ENCODE measurements at places on chromosomes 4 and X.

GRCh38 chr4:68929076-68929737 is 22.4 kb downstream of the UGT2A3 start:
- DNase-seq: no peak

DNA sequence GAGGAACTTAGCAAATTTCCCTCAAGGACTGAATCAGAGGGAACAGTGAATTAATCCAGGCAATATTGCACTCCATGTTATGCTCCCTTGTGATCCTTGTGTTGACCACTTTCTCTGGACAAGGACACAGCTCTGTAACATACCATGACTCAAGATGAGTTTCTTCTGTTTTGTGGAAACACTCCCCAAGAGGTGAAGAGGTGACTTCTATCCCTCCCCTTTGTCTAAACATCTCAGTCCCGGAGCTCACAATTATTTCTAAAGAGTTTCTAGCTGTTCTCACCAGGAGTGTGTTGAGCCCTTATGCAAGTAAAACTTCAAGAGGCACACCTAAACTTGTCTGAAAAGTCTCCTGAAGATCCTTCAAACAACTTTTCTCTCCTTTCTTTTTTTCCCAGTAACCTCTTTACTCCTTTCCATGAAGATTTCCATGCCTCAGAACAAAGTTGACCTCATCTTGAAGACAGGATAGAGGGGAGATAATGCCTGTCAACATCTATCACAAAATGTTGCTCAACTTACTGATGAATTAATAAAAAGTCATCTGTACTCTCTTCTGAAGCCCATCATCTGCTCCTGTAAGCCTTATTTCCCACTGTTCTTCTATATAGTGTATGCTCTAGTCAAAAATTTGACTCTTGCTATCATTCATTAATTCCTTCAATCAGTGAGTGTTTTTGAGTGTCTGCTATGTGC is 429.1 kb downstream of the SPRY1 start:
- DNase-seq: no peak

- DNase-seq: no peak
Measured at GRCh38 chr4:37562592-37562991, 123.6 kb downstream of the RELL1 start.

DNA sequence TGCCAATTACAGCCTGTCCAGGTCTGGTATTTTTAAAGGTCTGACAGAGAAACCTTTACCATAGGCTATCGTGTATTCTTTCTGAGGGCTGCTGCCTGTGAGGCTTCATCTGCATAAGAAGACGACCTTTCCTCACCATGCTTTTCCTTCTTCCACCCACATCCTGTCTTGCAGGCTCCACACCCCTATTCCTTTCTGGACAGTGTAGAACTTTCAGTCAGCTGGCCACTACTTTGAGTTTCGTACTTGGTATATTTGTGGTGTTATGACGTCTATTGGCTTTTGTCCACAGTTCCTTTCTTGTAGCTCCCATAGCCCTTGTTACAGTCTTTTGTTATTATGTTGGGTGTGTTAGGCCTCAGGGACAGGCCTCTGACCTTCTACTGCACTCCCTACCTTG is 311.4 kb downstream of the RAPGEF2 start:
- DNase-seq: no peak

DNA sequence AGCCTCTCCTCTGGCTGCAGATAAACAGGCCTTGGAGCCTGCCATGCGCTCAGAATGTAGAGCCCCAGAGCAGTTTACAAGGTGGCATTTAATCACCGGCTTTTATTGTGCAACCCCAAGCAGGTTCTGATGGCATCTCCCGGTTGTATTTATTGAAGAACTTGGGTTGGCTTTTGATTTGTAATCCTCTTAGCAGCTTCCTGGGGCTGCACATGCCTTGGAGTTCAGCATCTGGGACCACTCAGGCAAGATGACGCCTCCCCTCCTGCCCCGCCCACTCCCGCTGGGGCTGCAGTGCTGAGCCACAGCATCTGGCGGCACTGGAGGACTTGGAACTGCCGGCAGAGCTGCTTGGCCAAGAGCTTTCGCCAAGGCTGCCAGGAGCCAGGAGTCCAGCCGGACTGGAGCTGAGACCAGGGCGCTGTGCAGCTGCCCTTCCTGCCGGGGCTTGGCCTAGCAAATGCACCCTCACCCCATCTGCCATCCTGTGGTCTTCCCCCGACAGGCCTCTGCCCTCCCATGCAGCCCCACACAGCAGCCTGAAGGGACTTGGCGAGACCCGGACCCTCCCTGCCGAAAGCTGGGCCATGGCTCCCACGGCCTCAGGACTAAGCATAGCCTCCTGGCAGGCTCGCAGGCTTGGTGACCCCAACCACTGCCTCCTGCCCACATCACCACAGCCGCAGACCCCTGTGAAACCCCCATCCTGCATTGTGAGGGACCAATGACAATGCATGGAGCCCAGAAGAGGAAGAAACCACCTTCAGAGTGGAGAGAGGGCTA is 5.4 kb downstream of the HTRA3 start:
- no peak for DNase-seq

GRCh38 chrX:32530802-32531403 is 680.4 kb downstream of the DMD start:
- DNase-seq: peak; percentile 10

All from activated naive CD4-positive, alpha-beta T cell treated with anti-CD3 and anti-CD28 coated beads for 36 hours (primary cell).